ENCODE measurements at places on chromosomes 5 and 9.

GRCh38 chr5:132819468-132819867 lies 6.4 kb downstream of the SOWAHA start:
- no peak for DNase-seq

GRCh38 chr9:117957267-117957666 lies 253.1 kb downstream of the TLR4 start:
- no peak for DNase-seq

DNA sequence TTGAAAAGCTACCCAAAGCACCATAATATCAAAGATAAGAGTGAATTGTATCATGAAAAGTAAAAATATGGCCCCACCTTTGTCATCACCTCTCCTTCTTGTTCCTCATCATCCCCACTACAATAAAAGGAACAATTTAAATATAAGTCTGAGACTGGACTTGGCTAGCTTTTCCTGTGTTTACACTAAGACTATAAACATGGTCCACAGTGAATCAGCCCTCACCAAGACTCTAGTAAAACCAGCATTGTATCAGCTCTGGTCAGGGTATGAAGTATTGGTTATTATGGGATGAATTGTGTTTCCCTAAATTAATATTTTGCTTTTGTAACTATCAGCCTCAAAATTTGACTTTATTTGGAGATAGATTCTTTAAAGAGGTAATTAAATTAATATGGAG lies 105.4 kb downstream of the SLC25A46 start:
- no peak for DNase-seq

DNA sequence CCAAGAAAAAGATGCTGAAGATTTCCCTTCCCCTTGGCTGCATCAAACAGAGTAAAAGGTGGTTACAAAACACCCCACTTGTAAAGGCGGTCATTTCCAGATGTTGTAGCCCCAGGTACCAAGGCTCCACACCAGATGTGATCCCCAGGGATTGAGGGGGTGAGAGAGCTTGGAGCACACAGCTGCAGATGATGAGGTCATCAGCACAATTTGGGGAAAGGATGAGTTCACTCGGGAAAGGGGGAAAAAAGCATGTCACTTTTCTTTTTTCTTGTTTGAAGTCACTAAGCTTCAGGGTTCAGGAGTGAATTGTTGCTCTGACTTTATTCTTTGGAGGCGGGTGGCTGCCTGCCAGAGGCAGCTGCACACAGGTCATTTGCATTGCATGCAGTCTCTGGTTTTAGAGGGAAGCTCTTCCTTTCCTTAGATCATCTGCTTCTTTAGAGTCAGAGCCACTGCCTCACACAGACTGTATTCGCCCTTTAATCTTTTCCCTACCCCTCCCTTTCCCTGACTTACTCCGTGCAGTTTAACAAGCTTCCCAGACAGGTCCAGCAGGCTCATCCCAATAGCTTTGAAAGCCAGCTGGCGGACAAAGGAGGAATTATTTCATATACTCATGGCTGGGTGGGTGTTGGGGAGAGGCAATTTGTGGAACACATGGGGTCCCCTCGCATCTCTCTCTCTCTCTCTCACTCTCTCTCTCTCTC lies 409.3 kb upstream of the SLC24A2 start:
- DNase-seq, result no peak

DNA sequence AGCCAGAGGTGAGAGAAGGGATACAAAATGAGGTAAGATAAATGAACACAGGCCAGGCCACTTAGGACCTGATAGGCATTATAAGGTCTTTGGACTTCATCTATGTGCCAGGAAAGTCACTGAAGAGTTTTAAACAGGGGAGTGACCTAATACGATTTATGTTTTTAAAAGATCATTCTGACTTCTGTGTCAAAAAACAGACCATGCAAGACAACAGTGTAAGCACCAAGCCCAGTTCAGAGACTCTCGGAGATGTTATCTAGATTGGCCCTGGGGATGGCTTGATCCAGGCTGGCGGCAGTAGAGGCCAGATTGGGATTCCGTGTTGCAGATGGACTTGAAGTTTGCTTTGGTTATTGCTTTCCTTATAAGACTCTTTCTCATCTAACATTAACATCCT lies 43.0 kb upstream of the DPYSL3 start:
- no peak for DNase-seq

DNA sequence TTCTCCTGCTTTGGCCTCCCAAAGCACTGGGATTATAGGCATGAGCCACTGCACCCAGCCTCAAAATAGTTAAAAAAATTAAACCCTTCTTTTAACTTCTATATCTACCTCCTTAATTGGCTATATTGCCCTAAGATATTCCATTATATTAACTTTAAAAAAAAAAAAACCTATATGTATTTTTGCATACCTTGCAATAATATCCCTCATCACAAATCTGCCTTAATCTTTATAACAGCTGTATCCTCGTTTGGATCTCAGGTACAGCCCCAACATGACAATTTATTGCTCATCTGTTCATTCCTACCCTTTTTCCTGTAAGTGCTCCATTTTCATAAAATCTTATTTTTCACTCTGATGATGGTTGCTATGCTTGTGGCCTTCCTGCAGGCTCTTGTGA lies 12.7 kb downstream of the GNPDA1 start:
- DNase-seq, result no peak

- no peak for DNase-seq
Observed at GRCh38 chr9:7606591-7606990, 193.0 kb downstream of the DMAC1 start.

DNA sequence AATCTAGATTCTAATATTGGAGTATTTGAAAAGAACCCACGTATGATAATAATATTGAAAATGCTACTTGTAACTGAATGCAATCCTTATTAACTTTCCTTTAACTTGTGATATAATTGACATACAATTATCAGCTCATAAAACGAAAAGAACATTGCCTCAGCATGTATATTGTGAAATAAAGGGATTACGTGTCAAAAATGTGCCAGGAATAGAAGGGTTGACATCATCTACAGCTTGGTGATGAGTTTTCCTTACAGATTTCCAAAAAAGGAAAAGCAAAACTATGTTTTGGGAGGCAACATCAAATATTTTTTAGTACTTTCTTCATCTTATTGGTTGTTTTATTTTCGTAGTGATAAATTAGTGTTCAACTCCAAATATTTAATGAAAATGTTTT lies 266.0 kb upstream of the PTGER4 start:
- DNase-seq, result no peak

DNA sequence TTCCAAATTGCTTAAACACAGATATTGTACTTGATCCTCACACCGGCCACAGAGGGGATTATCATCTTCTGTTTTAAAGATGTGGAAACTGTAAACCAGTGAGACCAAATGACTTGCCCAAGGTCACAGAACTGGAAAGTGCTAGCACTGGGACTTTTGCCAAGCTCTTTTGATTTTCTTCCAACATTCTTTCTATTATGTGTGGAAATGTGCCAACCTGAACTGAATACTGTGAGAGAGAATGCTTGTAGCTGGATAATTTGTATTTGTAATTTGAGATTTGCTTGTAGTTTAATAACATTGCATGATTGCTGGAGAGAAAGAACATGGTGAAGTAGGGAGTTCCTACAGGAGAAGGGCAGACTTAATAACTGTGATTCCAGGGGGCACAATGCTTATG lies 977.9 kb upstream of the NUDT12 start:
- DNase-seq, result no peak

GRCh38 chr5:21681911-21682310 lies 1171.2 kb downstream of the CDH12 start:
- no peak for DNase-seq

- DNase-seq, result no peak
Observed at GRCh38 chr5:17992291-17992690, 358.0 kb downstream of the TAF11L14 start.

- no peak for DNase-seq
Observed at GRCh38 chr5:14167211-14167845, 24.2 kb downstream of the TRIO start.

DNA sequence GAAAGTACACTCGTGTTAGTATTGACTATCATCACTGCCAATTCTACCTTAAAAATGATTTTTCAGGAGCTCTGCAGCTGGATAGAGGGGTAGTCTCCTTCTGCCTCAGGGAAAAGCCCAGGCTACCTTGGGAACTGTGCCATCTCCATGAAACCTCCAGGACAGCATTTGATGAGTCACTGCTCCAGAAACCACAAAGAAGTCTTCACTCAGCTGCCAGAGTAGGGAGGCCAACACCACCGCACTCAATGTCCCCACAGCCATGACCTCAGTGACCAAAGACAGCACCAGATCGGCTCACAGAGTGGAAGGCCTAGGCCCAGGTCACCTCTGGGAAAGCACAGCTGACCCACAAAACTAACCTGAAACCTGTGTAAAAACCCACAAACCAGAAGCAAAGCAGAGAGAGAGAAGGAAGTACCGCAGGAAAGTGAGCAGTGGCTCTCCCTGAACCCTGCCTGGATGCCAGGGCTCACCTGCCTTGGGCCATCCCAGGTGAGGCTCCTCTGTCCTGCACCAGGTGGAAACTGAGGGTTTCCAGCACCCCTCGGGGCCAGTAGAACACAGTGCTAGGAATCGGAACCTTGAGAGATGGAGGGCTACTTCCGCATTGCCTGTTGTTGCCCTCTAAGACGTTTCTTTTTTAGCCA lies 30.0 kb downstream of the S1PR3 start:
- DNase-seq, result no peak

DNA sequence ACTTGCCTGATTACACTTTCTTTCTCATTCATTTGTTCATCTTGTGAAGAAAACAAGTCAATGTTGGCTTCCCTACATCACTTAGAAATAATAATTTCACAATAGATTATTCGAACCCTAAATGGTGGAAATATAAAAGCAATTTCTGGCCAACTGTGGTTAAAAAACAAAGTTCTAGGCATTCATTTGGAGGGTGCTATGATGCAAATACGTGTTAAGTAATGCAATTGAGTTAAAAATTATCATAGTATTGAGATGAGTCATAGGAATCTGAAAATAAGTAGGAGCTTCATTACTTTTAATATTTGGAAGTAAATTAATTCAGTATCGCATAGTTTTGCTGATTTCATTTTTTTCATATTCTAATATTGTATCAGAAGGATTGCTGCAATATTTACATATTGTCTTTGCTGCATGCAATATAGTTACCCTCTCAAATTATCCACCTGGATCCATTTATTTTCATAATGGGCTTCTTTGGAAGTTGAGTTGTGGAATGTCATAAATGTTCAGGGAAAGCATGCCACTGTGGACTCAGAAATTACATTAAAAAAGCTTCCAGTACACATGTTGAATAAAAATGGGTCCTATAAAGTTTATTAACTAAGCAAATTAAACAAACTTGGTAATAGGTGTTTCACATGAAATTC lies 647.7 kb upstream of the WWC1 start:
- no peak for DNase-seq

GRCh38 chr5:75365740-75366139 lies 28.7 kb downstream of the HMGCR start:
- no peak for DNase-seq

- no peak for DNase-seq
Observed at GRCh38 chr5:52859628-52860027, 71.9 kb downstream of the ITGA1 start.

DNA sequence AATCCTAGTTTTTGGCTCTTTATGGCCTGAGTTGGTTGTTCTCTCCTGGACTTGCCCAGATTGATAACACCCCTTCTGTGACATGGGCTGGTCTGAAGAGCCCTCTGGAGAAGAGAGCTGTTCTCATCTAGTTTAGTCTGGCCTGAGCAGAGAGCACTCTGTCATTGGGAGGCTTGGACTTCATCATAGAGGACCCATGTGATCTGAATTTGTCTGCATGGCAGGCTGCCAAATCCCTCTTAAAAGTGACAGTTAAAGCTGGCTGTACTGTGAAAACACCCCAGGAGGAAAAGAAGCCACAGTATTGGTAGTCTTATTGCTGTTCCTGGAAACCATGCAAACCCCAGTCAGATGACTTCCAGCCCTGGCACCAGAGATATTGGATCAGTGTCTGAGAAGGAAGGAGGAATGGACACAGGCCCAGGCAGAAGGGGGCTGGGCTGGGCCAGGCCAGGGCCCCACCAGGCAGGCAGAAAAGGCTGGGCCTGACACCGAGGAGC lies 3.7 kb upstream of the WDR31 start:
- peak; percentile 39 for DNase-seq

- no peak for DNase-seq
Observed at GRCh38 chr5:140365941-140366340, 5.9 kb downstream of the SLC4A9 start.

GRCh38 chr5:112576298-112576925 lies 157.3 kb upstream of the EPB41L4A start:
- DNase-seq, result no peak

DNA sequence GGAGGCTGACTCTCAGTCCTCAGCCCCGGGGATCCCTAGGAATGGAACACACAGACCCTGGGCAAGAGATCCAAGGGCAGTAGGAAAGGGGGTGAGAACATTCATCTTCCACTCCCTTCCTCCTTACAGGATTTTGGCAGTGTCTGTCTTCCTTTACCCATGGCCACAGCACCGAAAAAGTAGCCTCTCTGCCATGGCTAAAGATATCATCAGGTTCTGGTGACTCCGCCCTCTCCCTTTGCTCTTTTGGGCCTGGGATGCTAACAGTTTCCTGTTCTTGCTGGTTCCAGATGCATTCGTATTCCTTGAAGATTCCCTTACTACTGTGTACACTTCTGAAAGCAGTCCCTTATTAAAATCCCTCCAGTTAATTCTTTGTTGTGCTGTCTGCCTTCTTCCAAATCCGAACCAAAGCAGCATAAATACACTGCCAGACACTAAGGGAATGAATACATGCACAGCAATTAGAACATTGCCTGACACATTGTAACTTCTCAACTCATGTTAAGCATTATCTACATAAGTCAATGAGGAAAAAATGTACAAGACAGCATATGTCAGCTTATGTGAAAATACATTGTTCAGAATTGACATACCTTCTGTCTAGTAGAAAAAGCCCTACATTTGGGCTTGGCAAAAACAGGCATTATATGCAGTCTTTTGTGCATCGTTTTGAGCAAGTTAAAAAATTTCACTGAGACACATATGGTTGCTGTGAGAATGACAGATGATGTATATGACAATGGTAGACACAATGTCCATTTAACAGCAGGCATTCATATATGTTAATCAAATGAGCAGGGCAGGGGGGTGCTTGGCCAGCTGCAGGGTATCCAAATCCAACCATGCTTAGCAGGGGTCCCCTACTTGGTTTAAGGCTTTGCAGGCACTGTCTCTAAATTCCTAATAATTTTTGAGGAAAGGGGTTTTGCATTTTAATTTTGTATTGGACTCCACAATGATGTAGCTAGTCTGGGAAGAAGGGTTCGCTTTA lies 58.8 kb upstream of the RAI14 start:
- no peak for DNase-seq

DNA sequence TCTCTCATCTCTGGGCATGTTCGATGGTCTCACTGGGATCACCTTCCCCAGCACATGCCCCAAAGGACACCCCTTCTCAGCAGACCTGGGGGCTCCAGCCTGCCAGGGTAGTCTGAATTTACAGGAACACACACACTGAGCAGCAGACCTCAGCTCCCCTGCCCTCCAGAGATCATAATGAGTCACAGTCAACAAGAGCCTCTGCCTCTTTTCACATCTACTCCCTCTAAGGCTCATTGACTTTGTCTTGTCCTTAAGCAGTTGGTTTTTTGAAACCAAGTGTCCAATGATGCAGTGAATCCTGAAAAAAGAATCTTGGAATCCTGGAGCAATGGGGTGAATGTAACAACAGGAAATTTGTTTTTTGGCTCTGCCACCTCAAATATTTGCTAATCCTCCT lies 20.8 kb downstream of the GABBR2 start:
- no peak for DNase-seq

- no peak for DNase-seq
Observed at GRCh38 chr9:92291577-92291976, 1.9 kb downstream of the IARS1 start.

- no peak for DNase-seq
Observed at GRCh38 chr5:116308391-116308790, 223.6 kb downstream of the COMMD10 start.
